ENCODE measurements at places on chromosomes 11 and 22.

DNA sequence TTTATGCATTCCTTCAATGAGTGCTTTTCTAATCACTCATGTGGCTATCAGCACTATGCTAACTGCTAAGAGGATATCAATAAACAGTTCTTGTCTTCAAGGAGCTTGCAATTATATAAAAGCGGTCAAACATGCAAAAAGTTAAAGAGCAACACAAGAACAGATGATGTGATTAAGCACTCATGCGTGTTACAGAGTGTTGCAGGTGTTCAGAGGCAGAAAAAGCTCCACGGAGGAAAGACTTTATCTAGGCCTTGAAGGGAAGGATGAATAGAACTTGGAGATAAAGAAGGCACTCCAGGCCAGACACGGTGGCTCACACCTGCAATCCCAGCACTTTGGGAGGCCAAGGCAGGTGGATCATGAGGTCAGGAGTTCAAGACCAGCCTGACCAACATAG lies 13.6 kb downstream of the CD3E start:
- no peak for DNase-seq

- no peak for DNase-seq
Measured at GRCh38 chr11:102476812-102477211, 24.2 kb upstream of the TMEM123 start.

DNA sequence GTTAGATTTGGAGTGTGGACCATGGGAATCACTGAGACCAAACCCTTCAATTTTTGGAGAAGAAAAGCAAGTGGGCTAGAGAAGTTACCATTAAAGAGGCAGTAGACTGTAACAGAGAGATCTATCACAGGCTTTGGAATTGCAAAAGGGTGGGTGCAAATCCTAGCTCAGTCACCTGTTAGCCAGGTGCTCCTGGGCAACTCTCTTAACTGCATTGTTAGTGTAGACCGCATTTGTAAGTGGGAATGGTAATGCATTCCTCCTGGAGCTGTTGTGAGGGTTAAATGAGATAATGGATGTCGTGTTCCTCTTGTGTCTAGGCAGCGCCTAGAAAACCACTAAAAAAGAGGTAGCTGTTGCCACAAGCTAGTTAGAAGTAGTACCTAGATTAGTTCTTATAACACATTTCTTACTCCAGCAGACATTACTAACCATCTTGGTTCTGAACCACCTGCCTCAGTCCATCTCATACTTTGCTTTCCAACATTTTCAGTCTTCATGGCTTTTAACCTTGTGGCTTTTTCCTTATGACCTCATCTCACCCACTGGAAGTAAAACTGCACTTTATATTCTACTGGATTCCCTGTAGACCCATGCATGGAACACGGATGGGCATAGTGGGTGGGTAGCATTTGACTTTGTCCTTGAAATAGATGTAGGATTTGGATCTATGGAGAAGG lies 153.0 kb downstream of the HIPK3 start:
- no peak for DNase-seq

GRCh38 chr11:2095198-2095520 lies 44.0 kb downstream of the IGF2 start:
- DNase-seq, result no peak

DNA sequence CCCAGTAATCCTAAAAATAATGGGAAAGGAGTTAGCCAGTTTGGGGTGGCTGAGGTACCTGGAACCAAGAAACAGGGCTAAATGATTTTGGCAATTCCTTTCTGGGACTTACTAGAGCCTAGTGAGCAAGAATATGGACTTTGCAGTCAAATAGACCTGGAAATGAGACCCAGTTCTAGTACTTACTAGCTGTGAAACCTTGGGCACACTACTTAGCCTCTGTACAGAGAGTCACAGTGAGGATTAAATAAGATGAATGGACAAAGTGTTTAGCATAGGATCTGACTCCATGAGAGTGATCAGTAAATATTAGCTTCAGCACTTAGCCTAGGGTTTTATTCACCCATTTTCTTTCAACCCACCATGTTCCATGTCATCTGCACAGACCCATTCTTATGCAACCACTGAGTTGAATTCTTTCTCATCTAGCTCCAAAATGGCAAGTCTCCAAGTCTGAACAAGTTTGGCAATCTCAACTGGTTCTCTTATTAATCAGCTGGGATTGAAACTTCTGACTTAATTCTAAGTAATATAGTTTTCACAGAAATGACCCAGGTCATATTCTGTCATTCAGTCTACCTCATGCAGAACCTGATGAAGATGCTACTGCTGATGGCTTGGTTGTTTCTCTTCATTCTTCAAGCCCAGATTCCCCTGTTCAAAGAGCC lies 15.0 kb upstream of the SORL1 start:
- no peak for DNase-seq

- no peak for DNase-seq
Measured at GRCh38 chr11:66586136-66586535, 6.7 kb downstream of the CCDC87 start.

- DNase-seq, result peak; percentile 42
Measured at GRCh38 chr11:65588199-65589054, 7.2 kb downstream of the KCNK7 start.

- no peak for DNase-seq
Measured at GRCh38 chr11:2137202-2138067, 1.8 kb downstream of the IGF2 start.

GRCh38 chr11:34332524-34332923 lies 25.3 kb downstream of the ABTB2 start:
- no peak for DNase-seq

- DNase-seq, result peak; percentile 2
Measured at GRCh38 chr22:42648368-42649245, 585 bp downstream of the CYB5R3 start.

DNA sequence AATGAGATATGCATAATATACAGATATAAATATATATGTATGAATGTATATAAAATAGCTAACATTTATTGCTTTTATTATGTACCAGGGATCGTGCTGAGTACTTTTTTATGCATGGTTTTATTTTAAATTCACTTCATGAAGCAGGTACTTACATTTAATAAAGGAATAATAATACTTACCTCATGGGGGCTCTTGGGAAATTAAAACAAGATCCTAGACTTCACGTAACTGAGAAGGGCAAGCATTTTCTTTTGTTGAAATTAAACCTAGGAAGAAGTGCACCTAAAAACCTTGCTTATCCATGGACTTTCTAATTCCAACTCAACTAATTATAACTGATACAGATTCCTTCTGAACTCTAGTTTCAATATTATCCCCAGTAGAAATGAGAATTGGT lies 40.0 kb upstream of the ABTB2 start:
- no peak for DNase-seq

- peak; percentile 48 for DNase-seq
Measured at GRCh38 chr11:66371627-66372415, at the start of gene SLC29A2. SLC29A2 (minus strand) TSS chr11:66371760; CDS start chr11:66371591, 169 bp downstream.

DNA sequence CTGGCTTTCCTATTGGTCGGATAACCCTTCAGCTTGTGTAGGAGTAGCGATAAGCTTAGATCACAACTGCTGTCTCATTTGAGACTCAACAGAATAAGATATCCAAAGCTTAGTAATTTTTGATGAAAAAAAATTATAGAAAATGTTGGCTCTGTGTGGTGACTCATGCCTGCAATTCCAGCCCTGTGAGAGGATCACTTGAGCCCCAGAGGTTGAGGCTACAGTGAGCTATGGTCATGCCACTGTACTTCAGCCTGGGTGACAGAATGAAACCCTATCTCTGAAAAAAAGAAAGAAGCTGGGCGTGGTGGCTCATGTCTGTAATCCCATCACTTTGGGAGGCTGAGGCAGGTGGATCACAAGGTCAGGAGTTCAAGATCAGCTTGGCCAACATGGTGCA lies 55.6 kb upstream of the RRM1 start:
- no peak for DNase-seq

GRCh38 chr11:75631086-75631730 lies 37.6 kb downstream of the MAP6 start:
- no peak for DNase-seq

GRCh38 chr22:35505399-35506258 lies 35.0 kb upstream of the RASD2 start:
- DNase-seq, result no peak

DNA sequence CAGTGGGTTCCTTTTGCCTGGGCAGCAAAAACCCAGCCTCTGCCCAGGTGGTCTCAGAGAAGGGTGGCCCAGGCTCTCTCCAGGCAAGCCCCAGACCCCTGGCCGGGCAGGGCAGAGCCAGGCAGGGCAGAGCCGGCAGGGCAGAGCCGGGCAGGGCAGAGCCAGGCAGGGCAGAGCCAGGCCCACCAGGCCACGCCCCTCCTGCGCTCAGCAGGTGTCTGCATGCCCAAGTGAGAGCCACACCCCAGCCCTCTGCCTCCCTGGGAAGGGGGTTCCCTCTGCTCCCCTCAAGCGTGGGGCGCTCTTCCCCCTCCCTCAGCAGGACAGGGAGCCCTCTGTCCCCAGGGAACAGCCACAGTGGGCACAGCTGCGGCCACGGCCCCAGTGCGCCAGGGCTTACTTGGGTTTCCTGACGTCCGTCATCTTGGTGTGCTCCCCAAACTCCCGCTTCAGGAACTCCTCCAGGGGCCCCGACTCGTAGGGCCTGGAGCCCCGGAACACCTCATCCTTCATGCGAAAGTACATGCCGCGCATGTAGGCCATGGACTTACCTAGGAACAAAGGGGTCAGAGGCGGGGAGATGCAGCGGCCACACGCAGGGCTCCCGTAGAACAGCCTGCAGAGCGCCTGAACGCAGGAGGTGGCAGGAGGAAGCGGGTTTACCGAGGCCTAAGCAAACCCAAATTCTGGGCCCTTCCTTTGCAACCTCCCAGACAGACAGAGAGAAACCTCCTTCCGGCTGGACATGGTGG lies 10.1 kb upstream of the BAIAP2L2 start:
- DNase-seq, result no peak

GRCh38 chr11:116989184-116989583 lies 109.0 kb downstream of the SIK3 start:
- no peak for DNase-seq

Measured in stimulated activated CD8-positive, alpha-beta memory T cell treated with anti-CD3 and anti-CD28 coated beads, Interleukin-15, amount 100 ng/mL, for 1 hour (primary cell).